Activated CD4-positive, alpha-beta T cell treated with anti-CD3 and anti-CD28 coated beads, Interleukin-10, Interleukin-2, amounts not matched to agents 100 ng/mL and 50 ng/mL, durations not matched to agents 16 hours and 8 hours (primary cell): ENCODE measurements at places on chromosomes 3 and 15.

DNA sequence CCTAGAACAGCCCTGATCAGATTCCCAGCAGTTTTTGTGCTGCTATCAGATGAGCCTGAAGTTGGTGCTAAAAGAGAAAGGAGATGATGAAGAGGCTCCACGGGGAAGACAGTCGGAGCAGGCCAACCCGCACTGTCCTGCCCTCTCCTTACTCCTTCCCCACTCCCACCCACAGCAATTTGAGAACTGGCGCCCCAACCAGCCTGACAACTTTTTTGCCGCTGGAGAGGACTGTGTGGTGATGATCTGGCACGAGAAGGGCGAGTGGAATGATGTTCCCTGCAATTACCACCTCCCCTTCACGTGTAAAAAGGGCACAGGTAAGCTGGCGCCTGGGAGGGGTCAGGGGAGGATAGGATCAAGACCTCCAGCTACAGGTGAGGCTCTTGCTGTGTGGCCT, 22.6 kb downstream of the HAPLN3 start:
- no peak for DNase-seq

- no peak for DNase-seq
Measured at GRCh38 chr15:81411969-81412633, 38.1 kb upstream of the TMC3 start.

GRCh38 chr3:140395134-140396075, 282.5 kb upstream of the TRIM42 start:
- no peak for DNase-seq

DNA sequence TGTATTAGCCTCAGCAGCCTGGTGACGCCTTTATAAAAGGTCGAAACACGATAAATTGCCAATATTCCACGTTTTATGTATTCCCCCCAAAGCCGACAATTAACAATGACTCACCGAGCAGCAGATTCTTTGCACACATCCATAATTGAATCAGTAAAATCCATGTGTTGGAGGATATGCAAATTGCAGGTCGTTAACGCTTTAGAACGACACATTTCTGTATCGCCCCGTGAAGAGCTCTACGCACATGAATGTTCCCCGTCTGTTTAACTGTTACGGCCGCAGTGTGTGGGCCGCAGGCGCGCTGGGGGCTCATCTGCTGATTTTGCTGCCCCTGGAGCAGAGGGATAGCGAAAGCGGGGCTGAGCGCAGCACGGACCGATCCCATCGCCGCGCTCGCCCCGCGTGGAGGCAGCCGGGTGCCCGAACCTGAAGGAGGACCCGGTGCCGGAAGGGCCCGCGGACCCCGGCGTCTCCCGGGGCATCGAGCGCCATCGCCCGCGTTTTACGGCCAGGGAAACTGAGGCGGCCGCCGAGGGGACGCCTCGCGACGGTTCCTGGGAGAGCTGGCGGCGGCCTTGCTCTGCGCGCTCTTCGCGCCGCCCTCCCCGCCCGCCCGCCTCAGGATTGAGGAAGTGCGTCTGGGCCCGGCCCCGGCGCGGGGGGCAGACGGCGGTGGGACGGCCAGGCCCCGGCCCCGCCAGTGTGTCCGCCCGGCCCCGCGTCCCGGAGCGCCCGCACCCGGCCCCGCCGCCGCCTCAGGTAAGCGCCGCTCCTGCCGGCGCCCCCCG, at the start of gene LRRK1:
Gene LRRK1 (plus strand): TSS at position 668 of the 791 bp plus-strand sequence. CDS start 5,276 bp downstream, outside the sequence.
- DNase-seq, result peak; percentile 13

- no peak for DNase-seq
Measured at GRCh38 chr3:127556565-127556964, 34.0 kb downstream of the TPRA1 start.

- DNase-seq, result no peak
Measured at GRCh38 chr3:142530296-142530695, 48.2 kb downstream of the ATR start.

- peak; percentile 20 for DNase-seq
Measured at GRCh38 chr3:143442814-143443447, 323.4 kb downstream of the CHST2 start.

GRCh38 chr15:101445562-101446517, 43.7 kb downstream of the PCSK6 start:
- DNase-seq, result peak; percentile 15

DNA sequence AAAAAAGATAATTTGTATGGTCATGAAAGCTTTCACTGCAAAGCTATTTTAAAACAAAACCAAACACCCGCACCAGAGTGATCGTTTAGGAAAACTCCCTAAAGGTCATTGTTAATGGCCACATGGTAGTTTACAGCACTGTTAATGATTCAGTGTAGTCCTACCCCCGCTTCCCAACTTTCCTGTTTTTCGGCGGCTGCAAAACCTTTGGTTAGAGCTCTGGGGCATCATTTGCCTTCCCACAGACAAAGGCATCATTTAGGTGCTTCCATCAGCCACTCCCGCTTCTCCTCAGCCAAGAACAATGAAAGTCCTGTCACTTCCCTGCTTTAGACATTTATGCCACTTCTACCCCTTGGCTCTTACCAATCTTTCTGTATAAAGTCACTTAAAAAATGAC, 10.6 kb downstream of the MELTF start:
- DNase-seq, result no peak
